ENCODE measurements at places on chromosomes 1 and 21.

DNA sequence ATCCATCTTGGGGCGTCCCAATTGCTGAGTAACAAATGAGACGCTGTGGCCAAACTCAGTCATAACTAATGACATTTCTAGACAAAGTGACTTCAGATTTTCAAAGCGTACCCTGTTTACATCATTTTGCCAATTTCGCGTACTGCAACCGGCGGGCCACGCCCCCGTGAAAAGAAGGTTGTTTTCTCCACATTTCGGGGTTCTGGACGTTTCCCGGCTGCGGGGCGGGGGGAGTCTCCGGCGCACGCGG lies 282 bp upstream of the SOD1 start:
- DNase-seq = no peak

DNA sequence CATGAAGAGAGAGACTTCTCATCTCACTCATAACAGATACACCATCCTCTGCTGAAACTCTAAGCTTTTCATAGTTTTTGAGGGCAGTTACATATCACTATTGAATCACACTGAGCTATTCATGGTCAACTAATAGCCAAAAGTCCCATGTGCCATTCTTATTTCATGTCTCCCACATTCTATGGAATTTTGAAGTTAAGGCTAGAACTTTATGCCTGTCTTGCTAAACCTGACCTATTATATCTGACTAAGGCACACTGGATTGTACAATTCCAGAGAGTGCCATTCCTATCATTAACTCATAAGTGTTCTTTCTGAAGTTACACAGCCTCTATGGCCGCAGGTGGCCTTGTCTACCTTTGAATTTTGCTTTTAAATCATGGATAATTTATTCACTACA lies 254.3 kb downstream of the PTPRC start:
- DNase-seq = no peak

GRCh38 chr1:162191396-162192305 lies 122.2 kb downstream of the NOS1AP start:
- DNase-seq = no peak

GRCh38 chr1:213984387-213985208 lies 3.2 kb upstream of the PROX1 start:
- no peak for DNase-seq

- no peak for DNase-seq
Observed at GRCh38 chr21:25964015-25964414, 206.6 kb downstream of the APP start.

All from activated T-cell treated with anti-CD3 and anti-CD28 coated beads, Interleukin-2, amount 50 U/mL, for 1 hour (primary cell).